ENCODE measurements at places on chromosomes 5 and 9. TPM values are rescaled to one million over a fixed set of nuclear protein-coding genes. Genes with fewer than 3 reads are reported as not detected.

GRCh38 chr9:99013550-99013949 lies 69.8 kb downstream of the COL15A1 start:
- DNase-seq: no peak

Gene DRD1
- total RNA-seq: 10.0 TPM

- no peak for DNase-seq
These were observed 106.0 kb downstream of the SMIM23 start for GRCh38 chr5:171891595-171891994.

Gene BTNL3
- total RNA-seq: not detected

DNA sequence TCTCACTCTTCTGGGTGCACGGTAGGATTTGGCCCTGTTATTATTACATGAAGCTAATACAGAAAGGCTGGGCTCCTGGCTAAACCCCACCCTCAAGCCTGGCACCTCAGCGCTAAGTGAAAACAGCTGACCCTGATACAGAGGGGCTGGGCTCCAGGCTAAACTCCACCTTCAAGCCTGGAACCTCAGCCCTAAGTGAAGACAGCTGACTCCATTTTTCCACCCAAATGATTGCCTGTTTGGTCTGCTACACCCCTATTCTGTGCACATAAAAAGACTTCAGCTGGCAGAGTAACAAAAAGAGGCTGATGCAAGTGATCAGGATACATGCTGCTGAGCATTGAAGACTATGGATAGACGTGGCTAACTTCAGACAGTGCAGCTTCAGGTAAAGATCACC lies 148.4 kb upstream of the CLINT1 start:
- DNase-seq: no peak

DNA sequence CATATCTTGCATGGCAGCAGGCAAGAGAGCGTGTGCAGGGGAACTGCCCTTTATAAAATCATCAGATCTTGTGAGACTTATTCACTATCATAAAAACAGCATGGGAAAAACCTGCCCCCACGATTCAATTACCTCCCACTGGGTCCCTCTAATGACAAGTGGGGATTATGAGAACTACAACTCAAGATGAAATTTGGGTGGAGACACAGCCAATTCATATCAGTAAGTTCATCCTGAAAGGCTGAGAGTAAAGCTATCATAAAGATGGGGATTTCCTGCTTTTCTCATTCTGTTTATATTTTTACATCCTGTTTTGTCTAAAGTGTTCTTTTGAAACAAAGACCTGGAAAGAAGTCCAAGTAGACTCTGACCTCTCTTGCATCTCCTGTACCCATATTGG lies 28.9 kb upstream of the IL33 start:
- DNase-seq: no peak

Gene LCP2
- total RNA-seq: 0.03 TPM

DNA sequence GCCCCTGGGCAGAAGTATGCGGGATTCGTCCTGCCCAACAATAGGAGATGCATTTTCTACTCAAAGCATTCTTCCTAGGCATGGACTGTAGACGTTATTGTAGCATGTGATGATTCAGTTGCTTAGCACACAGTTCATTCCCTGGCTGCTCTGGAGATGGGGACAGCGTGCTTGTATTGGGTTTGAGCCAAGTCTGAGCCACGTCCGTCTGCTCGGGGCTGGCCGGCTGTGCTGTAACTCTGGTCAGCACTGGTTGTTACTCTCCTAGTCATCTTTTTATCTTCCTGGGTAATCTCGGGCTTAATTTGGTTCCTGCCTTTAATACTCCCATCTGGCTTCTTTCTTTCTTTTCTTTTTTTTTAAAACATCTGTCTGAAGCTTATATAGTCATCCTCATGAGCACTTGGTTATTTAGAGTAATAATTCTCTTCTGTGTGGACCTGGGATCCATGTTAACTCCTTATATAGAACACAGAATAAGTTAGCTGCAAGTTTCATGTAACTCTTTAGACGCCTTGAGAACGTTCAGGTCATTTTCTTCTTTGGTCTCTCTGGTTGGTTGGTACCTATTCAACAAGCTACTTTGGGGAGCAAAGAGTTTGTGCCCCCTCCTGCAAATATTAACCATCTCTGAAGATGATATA lies 118.8 kb upstream of the RPS23 start:
- peak; percentile 93 for DNase-seq

GRCh38 chr5:171593401-171593800 lies 174.0 kb downstream of the FGF18 start:
- DNase-seq: no peak

Gene IFNA13
- total RNA-seq: not detected

- DNase-seq: no peak
These were observed 44.7 kb upstream of the ITGA1 start for GRCh38 chr5:52743012-52743411.

GRCh38 chr5:59034498-59035186 lies 451.8 kb downstream of the RAB3C start:
- DNase-seq: peak; percentile 25

Gene NUTM2G
- not detected for total RNA-seq

GRCh38 chr9:134895097-134895496 lies 14.5 kb downstream of the FCN2 start:
- DNase-seq: peak; percentile 31

Gene ZDHHC12
- 47.1 TPM for total RNA-seq

- DNase-seq: no peak
These were observed 2.5 kb upstream of the NME5 start for GRCh38 chr5:138141734-138142133.

Gene SH3RF2
- 11.2 TPM for total RNA-seq

GRCh38 chr5:160181965-160182622 lies 47.2 kb upstream of the FABP6 start:
- DNase-seq: no peak

DNA sequence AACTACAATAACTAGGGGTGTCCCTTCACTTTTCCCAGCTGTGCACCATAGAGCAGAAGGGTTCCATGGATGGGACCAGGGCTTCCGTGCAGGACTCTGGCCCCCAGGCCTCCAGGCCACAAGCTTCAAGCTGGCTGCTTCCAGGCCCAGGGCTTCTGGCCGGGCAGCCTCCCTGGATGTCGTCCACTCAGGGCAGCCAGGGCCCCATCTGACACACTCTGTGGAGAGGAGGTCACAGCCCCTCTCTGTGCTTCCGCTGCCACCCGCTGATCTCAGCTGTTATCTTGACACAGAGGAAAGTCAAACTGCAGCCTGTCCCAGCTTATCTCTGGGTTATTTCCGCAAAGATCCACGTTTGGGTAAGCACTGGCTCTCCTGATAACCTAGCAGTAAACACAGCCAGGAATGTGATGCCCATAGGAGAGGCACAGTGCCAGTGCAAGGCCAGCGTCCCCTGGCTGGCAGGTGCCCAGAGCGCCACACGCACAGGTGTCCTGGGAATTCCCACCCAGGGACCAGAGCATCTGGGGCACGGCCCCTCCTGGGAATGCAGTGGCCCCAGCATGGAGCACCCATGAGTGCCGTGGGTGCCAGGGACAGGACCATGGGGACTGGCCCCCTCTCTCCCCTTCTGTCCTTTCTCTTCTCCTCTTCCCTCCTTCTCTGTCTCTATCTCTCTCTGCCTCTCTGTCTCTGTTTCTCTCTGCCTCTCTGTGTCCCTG lies 15.6 kb upstream of the SLC6A19 start:
- no peak for DNase-seq

GRCh38 chr9:137275203-137275587 lies 2.3 kb upstream of the TOR4A start:
- DNase-seq: peak; percentile 39

DNA sequence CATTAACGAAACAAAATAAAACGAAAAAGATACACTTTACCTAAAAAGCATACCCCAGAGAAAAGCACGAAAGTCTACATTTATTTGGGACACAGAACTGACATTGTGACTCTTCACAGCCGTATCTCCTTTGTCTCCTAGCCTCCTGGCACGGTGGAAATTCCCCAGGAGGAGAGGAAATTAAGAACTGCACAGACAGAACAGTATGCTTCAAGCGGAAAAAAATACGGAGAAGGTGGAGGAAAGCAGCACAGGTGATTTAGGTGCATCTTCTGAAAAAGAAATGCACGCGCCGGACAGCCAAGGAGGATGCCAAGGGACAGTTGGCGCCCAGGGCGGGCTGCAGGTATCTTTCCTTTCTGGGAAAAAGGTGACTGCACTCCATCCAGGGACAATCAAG lies 32.0 kb downstream of the DDX31 start:
- no peak for DNase-seq

GRCh38 chr5:126808521-126808988 lies 31.6 kb downstream of the LMNB1 start:
- DNase-seq: no peak

Gene ANXA1
- 848 TPM for total RNA-seq

DNA sequence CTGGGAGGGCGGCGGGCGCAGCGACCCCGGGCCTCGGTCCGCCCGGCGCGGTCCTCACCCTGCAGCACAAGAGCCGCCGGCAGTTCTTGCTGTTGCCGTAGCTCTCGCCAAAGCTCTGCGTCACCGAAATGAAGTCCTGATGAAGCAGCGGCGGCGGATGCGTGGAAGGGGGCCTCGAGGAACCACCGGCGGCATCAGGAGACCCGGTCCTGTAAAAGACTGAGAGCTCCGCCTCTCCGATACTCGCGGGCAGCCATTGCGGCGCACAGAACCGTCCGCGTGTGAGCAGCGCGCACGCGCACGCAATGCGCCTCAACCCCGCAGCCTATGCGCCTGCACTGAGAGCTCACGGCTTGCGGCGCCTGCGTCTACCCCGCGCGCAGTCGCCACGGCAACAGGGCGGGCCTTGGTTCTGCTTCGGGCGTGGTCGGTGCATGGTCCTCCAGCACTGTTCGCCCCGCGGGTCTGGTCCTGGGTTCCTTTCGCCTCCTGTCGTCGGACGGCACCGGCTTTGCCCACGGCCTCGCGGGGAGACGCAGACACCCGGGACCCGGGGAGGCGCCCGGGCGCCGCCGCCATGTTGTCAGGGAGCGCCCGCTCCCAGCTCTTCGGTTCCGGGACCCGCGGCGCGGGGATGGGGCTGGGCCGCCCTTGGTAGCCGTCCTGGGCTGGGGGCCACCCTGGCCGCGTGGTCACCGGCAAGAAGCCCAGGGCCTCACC lies 9.3 kb upstream of the GRIN1 start:
- DNase-seq: peak; percentile 80

Data from SJSA1 (cell line).